Muscle of back (tissue), 13 donors: ENCODE measurements at places on chromosomes 2 and 18.

GRCh38 chr18:3121259-3121658 lies 98.5 kb downstream of the MYOM1 start:
- DNase-seq, result no peak

DNA sequence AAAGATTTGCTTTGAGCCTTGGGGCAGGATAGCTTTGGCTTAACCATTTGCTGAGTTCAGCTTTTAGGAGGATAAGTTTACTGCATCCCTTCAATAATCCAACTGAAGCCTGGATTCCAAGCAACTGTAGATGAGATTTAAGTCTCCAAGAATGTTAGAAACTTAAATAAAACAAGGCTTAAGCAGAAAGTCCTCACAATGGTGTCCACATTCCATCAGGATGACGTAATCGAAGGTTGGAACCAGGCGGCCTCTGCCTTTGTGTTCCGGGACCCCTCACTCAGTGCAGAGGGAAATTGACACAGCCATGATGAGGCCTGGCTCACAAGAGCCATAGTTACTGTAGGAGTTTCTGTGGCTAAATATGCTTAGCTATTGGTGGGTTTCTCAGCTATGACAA lies 260.4 kb downstream of the LPIN1 start:
- DNase-seq, result peak; percentile 51

DNA sequence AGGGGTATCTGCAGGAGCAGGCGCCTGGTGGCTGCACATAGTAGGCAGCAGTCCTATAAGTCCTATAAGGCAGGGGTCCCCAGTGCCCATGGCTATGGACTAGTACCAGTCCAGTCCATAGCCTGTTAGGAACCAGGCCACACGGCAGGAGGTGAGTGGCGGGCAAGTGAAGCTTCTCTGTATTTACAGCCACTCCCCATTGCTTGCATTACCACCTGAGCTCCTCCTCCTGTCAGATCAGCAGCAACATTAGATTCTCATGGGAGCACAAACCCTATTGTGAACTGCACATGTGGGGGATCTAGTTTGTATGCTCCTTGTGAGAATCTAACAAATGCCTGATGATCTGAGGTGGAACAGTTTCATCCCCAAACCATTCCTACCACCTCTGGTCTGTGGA lies 33.1 kb downstream of the STK25 start:
- no peak for DNase-seq

- DNase-seq, result no peak
Measured at GRCh38 chr18:69213842-69214241, 186.8 kb upstream of the DOK6 start.

DNA sequence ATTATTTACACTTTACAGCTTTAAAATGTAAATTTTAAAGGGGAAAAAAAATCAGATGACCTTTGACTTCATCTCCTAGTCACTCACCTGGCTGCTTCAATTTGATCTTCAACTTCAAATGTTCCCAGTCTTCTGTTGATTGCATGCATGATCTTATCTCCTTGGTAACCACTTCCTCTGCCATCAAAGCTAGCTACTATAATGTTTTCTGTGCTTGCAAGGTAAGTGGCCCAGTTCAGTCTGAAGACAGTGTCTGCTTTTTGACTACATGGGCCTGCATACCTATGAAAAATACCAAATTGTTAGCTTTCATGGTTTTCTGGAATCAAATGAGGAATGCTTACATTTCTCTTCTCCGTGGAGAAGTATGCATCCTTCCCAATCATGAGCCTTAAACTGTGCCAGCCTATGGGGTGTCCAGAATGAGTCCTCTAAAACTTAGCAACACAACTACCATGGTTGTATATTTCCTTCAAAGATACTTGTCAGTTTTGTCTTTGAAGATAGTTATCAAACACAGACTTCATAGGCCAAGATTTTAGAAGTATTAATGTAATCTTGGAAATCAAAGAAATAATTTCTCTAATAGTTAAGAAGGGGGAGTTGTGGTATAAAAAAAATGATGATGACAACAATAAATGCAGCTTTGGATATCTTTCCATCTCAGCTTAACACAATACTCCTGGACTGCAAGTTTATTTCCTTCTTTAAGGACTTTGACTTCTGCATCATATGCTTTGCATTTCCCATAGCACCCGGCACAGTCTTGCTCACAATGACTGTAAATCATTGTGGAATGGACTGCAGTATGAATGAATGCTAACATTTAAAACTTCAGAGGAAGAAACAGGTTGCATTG lies 62.1 kb downstream of the DPP4 start:
- DNase-seq, result no peak

DNA sequence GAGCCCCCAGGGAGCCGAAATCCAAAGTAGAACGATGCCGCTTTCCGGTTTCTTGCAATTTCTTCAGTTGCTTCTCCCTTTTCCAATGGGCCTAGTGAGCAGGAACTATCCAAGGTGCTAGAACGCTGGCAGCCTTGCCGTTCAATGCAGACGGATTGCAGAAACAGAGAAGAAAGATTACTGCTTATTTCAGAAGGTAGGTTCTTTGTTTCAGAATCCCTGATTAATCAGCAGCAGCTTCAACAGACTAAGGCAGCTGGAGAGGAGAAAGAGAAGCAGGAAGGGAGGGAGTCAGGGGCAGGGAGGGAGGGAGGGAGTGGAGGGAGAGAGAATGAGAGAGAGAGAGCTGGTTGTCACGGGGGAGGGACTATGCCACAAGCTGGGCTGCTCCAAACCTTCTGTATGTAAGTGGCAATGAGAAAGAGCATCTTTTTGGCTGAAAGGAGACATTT lies 576 bp downstream of the NYAP2 start:
- peak; percentile 38 for DNase-seq

DNA sequence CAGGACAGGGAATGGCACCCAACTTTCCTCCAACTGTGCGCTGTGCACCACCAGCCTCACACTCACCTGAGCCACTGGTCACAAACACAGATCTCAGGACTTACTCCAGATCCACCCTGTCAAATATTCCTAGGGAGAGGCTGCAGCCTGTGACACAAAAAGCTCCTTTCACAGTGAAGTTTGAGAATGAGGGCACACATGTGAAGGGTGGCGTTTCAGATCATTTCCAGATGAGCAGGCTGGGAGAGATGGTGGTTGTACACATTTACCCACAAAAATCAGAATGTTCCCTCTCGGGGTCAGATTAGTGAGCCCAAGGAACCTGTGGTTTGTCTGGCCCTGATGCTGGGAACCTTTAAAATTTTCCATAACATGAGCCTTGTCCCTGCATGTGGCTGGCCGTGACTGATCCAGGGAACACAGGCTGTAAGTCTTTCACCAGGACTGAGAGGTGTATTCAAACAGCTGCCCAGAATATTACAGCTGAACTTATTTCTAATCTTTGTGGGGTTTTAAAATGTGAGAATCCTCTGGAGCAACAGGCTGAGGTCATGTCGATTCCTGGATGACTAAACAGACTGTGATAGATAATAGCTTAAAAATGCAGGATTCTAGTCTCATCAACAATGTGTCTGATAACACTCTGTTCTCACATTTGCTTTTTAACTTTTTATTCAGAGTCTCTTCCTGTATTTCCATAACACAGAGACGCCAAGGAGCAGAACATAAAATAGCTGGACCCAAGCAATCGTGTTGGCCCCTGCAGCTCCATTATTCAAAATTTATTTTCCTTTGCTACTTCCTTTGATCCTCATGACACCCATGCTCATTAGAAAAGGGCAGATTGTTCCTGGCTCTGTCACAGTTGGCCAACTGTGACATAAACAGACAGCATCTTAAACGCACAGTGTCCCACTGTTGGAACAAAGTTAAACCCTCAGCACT lies 35.5 kb downstream of the IL1R2 start:
- DNase-seq, result no peak

- no peak for DNase-seq
Measured at GRCh38 chr2:106004851-106005250, 189.2 kb downstream of the UXS1 start.

DNA sequence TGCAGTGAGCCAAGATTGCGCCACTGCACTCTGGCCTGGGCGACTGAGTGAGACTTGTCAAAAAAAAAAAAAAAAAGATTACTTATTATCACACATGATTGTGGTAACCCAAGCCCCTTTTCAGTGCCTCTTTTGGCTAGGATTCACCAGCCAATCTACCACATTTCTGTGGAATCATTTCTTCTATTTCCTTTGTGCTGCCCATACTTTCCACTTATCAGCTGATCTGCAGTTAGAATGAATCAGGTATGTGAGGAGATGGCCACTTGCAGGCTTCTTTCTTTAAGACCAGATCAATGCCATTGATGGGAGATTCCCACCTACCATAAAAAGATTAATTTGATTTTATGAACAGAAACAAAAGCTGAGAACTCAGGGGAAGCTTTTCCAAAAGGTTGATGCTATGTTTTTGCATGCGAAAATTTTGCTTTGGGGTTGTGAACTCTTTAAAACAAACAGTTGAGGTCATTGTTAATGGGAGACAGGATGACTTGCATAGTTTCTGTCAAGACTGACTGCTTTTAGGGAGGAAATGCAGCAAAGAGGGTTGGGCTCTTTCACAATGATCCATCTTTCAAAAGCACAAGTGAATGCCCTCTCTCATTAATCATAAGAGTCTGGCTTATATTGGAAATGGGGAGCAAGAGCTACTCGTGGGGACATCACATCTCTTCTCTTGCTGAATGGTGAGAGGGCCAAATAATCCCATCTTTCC lies 66.9 kb upstream of the CYP26B1 start:
- no peak for DNase-seq

DNA sequence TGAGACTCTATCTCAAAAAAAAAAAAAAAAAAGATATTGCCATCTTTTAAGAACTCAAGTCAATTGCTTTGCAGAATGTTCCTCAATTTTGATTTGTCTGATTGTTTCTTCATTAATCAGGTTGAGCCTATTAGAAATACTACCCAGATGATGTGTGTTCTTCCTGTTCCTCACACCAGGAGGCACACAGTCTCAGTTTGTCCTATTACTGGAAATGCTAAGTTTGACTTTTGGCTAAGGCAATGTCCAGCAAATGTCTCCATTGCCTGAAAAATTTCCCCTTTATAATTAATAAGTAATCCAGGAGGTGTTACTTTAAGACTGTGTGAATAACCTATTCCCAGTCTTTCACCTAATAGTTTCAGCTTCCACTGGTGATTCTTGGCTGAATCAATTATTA lies 28.4 kb downstream of the BOLA3 start:
- no peak for DNase-seq

- DNase-seq, result no peak
Measured at GRCh38 chr18:755506-755905, 43.1 kb upstream of the ENOSF1 start.
